NCI-H2029 treated with DMSO at 0.1 percent for 48 hours (cell line): ENCODE measurements at places on chromosomes 7 and 10.

DNA sequence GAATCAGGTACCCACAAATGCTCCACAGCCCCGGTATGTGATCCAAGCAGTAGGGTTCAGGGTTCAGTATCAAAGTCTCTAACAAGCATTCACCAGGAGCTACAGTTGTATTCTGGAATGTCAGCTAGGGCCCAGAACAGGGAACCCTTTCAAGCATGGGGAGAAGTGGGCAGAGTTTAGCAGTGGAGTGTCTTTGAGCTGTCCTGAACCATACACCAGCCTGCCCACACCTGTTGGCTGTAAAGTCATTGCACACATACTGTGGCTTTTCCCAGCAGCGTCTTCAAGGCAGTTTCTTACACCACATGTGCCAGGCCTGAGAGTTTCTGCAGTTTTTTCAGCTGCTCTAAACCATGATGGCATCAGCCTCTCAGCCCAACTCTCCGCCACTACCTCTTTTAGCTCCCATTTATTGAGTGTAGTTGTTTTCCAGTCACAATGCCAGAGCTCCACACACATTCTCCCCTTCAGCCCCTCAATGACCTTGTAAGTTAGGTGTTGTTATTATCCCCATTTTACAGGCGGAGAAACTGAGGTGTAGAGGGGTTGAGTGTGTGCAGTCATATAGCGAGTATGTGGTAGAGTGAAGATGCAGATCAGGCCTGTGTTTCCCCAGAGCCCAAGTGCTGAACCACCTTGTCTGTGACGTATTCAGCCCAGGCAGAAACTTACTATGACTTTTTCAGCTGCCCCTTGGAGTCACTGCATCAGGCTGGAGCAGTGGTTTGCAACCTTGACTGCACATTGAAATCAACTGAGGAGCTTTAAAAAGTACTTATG lies 83.1 kb downstream of the CHN2 start:
- DNase-seq: no peak

DNA sequence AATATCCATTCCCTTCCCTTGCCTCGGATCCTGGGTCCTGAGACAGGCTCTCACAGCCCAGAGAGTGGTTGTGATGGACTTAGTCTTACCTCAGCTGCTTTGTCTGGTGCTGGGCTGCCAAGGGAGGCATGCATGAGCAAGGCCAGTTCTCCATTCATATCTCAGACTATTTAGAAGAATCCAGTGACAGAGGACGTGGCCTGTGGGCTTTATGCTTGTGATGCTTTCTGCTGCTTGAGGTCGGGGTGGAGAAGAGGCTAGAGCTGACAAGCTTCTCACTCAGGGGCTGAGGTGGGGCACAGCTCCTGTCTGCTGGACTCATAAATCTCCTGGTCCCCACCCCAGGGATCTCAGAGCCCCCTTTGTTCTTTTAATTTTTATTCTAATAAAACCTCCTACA lies 66.8 kb downstream of the DNAJC12 start:
- no peak for DNase-seq

DNA sequence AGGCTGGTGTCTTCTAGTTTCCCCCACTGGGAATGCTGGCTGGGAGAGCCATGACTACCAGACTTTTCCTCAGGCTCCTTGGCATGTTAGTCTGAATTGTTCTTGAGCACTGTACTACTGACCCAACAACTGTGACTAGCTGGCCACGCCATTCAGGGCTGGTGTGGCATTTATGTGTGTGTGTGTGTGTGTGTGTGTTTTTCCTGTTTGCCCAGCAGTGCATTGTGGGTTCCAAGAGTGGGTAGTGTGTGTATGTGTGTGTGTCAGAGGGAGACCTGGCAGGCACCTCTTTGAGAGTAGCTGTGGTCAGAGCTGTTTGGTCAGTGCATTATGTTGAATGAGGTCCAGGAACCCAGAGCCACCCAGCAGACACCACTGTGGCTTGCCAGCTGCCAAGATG lies 9.2 kb downstream of the PCBD1 start:
- no peak for DNase-seq

DNA sequence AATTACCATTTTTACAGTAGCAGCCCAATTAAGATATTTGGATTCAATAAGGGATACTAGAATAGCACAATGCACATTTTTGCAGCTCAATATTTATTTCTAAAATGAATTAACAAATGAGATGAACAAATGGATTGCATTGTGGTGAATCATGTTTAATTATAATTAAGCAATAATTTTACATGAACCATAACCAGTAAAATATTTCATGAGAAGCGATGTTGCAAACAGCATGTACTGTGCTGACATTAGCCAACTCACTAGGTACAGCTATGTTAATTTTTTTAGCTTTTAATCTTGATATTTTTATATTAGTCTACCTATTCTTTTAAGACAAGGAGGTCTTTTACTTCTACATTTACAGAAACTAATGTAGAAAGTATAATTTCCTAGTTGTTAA lies 399.1 kb upstream of the AKR1E2 start:
- no peak for DNase-seq

- DNase-seq: no peak
These were observed 2.4 kb upstream of the GRID1 start for GRCh38 chr10:86368987-86369386.

GRCh38 chr10:123649676-123650075 lies 16.5 kb upstream of the GPR26 start:
- no peak for DNase-seq

DNA sequence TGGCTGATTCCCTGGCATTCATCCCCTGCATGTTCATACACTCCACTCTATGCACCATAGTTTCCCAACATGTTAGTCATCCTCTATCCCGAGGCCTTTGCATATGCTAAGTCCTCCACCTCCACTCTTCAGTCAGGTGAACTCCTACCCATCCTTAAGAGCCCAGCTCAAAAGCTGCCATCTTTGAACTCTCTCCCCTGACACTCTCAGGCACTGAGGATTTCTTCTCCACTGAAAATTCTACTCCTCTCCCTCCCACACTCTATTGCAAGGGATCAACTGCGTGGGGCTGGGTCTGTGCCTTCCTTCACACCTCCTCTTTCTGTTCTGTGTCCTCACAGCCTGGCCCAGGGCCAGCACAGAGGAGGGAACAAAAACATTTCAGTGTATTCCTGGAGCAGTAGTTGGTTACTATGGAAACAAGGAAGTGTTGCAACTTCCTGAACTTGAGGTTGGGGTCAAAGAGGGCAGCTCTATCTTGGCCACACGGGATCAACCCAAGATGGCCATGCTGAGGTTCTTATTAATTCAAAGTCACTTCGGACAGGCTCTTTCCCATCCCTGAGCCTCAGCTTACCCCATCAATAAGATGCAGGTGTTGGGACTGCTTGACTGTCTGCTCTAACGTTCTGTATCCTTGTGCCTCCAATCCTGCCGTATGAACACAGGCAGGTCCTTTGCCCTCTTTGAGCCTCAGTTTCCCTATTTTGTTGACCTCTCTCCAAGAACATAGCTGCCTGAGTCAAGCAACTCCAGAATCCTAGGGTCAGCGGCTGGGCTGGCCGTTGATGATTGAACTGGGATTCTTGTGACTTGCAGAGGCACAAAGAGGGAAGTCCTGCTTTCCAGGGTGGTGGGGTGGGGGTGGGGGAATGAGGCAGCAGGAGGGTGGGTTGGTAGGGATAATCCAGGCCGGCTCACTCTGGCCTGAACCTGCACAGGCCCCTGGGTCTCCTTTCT lies 15.5 kb downstream of the ZMIZ1 start:
- DNase-seq: no peak
